ENCODE measurements at places on chromosomes 1 and 21.

GRCh38 chr1:147377263-147378246 is 135.1 kb downstream of the CHD1L start:
- no peak for DNase-seq

- no peak for DNase-seq
These were observed 112.9 kb upstream of the WARS2 start for GRCh38 chr1:119253366-119253765.

GRCh38 chr1:11448373-11449099 is 30.4 kb upstream of the DISP3 start:
- no peak for DNase-seq

DNA sequence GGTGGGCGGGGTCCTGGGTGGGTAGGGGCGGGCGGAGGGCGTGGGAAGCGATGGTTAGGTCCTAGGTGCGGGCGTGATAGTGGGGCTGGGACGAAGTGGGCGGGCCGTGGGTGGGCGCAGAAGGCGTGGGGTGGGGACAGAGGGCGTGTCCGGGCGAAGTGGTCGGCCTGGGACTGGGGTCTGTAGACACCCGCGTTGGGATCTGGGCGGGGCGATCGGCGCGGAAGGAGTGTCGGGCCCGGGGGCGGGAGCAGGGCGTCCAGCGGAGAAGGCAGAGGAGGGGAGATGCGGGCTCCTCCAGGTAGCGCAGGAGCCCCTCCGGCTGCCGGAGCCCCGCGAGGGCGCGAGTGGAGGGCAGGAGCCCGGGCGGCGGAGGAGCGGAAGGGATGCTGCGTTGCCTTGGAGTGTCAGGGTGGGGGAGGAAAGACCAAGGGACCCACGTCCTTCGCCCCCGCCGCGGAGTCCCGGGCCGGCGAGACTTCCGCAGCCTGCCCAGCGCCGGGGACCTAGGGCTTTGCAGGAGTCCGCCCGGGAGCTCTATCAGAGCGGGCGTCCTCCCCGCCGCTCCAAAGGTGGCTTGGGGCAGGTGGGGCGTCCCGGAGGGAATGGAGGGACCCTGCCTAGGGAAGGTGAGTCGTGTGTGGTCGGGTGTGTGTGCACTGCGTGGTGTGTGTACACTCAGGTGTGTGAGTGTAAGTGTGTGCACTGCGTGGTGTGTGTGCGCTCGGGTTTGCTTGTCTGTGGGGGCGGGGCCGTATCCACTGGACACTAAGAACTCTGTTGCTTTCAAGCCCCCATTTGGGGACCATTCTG is 27.0 kb upstream of the PRSS38 start:
- no peak for DNase-seq

- DNase-seq, result no peak
These were observed at the start of gene RNF187 for GRCh38 chr1:228487336-228488124. RNF187 (plus strand) TSS chr1:228487382.

GRCh38 chr1:23169727-23170335 is 1.2 kb upstream of the LUZP1 start:
- no peak for DNase-seq

DNA sequence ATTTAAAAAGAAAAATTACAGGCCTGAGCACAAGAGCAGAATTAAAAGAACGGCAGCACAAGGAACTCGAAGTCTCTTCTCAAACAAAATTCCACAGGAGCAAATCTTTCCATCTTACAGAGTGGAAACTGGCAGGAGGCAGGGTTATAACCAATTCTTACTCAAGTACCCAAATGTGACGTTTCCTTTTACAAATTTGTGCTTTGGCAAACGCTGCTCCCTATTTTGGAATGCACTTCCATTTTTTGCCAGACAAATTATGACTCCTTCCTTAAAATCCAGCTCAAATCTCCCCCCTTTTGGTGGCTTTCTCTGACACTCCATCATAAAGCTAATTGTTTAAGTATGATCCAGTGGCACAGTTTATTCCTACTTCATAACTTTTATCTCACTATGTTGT is 7.8 kb downstream of the ERI3 start:
- no peak for DNase-seq

DNA sequence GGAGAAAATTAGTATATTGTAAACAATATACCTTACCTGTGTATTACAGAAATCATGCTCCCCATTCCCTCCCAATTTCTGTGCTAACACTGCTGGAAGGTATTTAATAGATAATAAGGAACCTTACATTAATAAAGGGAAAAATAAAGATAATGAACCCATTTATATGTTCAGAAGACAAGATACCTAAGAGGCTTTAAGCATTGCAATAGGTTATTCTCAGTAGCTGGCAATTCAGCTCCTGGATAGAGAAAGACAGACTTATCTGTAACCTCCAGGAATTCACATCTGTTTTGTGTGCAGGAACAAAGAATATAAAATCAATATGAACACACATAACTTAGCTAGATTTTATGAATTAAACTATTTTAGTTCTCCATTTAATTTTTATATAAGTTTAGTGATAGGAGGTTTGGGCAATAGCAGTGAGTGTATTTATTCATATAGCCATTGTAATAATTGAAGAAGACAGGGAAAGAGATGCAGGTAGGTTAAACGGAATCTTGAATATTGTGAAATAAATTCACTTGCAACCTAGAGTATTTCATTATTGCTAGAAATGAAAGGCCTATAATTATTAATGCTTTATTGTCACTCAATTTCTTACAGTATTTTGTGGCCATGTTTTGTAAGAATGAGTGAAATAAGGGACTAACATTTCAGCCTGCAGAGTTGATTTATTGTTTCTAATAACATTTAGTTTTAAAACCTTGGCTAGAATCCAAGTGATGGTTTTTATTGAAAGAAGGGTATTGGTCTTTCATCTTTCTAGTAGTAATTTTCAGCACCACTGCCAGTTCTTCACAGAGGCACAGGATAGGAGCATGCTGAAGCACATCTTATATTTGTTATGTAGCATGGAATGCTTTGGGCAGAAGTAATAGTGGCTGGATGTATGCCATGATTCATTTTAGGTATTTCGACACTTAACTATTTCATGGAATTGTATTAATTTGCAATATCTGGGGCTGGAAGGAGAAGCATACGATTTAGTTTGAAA is 1.5 kb downstream of the XPR1 start:
- DNase-seq, result no peak

DNA sequence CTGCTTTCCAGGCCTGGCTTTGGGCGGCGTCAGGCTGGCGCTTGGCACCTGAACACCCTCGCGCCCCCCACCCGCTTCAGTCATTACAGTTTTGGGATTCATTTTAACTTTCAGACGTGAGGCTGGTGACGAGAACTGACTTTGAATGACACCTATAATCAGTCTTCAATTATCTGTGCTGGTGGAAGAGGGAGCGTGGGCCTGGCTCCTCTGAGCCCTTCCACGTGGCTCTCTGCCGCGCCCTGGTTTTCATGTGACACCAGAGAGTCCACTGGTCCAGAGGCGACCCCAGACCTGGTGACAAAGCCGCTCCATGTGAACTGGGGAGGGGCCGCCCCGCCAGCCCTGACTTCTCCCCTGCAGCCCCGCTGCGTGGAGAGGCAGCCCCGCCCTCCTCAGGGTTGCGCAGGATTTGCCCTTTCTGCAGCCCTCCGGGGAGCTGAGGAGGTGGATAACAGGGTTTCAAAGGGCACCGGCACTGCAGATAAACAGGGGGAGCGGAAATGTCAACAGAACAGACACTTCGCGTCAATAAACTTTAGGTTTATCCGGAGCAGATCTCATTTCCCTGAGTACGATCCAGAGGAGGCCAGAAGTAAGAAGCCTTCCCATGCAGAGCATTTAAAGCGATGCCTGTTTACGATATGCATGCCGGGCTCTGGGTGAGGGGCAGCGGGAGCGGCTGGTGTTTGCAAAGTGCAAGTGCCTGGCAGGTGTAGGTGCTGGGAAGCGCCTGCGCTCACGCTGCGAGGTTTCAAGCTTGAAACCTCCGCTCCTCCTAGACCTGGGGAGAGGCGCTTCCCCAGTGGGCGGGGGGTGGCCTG is 56.4 kb downstream of the AJAP1 start:
- DNase-seq, result no peak

- DNase-seq, result no peak
These were observed 21.2 kb upstream of the JUN start for GRCh38 chr1:58804853-58805565.

DNA sequence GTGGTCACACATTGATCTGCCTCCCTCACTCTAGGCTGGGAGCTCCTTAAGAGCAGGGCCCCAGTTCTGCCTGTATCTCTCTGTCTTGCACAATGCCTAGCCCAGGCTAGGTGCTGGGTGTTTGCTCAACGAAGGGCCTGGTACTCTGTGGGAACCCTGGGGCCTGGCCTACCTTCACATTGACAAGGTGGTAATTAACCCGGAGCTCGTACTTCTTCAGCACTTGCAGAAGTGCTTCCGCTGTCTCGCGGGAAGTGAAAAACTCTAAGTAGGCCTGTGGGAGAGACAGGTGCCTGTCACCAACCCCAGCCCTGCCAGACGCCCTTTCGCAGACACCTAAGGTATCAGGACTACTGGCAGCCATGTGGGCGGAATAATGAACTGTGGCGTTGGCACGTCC is 13.7 kb downstream of the MTHFR start:
- DNase-seq, result no peak

DNA sequence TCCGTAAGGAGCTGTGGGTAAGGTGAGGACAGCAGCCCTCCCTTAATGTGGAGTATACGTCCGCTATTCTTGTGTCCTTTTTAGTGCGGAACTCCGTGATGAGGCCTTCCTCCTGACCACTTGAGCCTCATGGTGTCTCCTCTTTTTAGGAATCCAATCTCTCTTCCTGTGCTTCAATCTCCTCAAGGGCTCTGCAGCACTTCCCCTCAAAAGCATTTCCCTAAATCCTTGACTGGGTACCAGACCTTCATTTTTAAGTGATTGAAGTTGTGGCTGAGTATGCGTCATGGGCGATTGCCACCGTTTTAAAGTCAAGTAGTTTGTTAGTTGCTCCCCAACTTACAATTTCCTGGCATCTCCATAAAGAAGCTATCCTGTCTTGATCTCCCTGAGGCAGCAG is 62.8 kb downstream of the SAMSN1 start:
- no peak for DNase-seq

- DNase-seq, result no peak
These were observed 4.4 kb downstream of the PLOD1 start for GRCh38 chr1:11938722-11939526.

- DNase-seq, result no peak
These were observed 131.8 kb upstream of the PKN2 start for GRCh38 chr1:88552226-88552625.

All from NCI-H2107 (cell line).